ENCODE measurements at places on chromosomes 1 and 21.

DNA sequence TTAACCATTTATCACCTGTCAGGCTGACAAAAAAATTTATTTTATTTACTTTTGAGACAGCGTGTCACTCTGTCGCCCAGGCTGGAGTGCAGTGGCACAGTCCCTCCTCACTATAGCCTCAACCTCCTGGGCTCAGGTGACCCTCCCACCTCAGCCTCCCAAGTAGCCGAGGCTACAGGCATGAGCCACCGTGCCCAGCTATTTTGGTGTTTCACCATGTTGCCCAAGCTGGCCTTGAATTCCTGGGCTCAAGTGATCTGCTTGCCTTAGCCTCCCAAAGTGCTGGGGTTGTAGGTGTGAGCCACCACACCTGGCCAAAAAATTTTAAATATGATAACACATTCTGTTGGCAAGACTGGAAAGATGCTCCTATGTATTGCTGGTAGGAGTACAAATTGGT lies 11.1 kb downstream of the IPO9 start:
- no peak for DNase-seq

GRCh38 chr1:162578071-162578700 lies 16.7 kb downstream of the UAP1 start:
- DNase-seq: no peak

DNA sequence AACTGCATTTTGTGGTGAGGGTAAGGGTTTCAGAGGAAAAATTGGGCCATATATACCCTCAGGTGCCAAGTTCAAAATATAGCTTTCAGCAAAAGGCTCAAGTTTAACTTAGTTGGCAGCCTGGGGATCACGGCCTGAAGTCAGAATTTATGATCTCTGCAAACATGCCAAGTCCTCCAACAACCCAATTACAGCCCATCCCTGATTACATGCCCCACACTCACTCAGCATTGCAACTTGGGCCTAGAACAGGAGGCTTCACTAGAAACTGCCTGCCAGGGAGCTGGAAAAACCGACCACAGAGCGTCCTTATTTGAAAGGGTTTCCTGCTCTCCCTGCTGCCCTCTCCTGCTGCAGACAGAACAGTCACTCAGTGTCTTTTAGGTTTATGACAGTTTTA lies 12.4 kb downstream of the FYB2 start:
- DNase-seq: no peak

DNA sequence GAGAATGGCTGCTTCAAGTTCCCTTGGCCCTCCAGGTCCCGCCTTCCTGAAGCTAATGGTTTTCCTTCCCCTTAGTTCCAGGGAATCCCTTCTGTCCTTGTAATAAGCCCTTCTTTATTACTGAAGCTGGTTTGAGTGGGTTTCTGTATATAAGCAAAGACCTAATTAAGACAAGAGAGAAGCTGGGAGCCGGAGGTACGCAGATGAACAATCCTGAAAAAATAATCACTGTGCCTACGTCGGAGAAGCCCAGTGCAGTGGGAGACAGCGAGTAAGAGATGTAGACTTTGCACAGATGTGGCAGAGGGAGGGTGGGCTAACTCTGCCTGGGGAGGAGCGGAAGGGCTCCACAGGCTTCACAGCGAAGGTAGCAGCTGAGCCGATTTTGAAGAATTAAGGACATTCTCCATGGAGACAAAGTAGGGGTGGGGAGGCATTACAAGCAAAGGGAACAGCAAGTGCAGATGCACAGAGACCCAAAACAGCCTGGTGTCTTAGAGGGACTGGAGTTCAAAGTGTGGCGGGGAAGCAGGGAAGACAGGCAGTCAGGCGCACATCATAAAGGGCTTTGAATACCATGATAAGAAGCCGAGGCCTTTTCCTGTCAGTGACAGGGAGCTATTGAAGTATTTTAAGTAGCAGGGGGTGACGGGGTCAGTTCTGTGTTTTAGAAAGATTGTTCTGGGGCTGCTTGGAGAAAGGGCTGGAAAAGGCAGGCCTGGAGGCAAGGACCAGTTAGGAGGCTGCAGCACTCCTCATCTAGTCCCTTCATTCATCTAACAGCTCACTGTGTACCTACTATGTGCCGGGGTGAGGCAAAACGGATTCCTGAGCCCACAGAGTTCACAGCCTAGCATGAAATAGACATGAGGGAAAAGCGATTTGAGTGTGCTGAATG lies 6.5 kb downstream of the RIMS3 start:
- DNase-seq: no peak

DNA sequence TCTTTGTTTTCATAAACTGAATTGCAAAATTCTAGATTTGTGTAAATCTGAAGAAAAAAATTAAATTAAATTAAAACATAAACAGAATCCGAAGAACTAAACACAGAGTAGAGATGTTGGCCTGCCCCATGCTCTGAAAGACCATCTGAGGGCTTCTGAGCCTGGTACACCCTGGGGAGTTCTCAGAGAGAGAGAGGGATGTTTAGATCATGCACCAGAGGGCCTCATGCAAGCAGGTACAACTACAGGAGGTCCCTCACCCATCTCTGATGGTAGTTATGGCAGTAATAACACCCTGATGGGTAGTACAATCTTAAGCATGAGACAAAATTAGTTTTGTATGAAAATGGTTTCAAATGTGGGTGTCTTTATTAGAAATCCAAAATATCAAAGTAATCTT lies 127.7 kb downstream of the TGFB2 start:
- DNase-seq: no peak

GRCh38 chr1:201445310-201445709 lies 23.7 kb downstream of the PHLDA3 start:
- DNase-seq: no peak

Measured in occipital lobe (tissue), 3 donors.